GM04503 (cell line): ENCODE measurements at places on chromosomes 3 and 15.

GRCh38 chr15:75327491-75327890 lies 8.4 kb upstream of the COMMD4 start:
- no peak for DNase-seq

DNA sequence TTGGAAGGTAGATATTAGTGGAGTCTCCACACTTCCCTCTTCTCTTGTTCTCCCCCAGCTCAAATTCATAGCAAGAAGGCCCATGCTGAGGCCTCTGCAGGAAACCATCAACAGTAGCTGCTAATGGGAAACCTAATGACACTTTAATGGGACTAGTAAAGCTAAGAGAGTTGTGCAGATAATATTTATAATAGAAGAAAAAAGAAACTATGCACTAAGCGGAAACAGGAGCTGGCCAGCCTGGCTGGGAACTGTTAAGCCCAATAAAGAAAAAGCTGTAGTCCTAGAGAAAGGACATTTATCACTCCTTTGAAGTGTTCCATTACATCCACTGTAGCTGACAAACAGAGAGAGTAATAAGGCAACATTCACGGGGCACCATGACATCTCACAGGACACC lies 229.6 kb downstream of the IGSF11 start:
- no peak for DNase-seq

DNA sequence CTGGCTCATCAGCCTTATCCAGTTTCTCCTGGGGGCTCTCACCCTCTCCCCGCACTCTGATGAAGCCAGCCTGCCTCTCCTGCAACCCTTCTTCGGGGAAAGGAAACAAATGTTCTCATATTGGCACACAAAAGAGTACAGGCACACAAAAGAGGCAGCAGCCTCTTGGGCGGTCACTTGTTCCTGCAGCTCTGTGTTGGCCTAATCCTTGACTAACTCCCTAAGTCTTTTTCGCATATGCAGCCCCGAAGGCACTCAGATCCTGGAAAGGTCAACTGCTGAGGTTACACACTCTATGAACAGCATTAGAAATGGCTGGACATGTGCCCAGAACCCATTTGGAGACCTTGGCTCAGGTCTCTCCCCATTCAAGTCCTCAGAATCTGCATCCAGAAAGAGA lies 7.4 kb upstream of the CAMP start:
- DNase-seq = no peak

DNA sequence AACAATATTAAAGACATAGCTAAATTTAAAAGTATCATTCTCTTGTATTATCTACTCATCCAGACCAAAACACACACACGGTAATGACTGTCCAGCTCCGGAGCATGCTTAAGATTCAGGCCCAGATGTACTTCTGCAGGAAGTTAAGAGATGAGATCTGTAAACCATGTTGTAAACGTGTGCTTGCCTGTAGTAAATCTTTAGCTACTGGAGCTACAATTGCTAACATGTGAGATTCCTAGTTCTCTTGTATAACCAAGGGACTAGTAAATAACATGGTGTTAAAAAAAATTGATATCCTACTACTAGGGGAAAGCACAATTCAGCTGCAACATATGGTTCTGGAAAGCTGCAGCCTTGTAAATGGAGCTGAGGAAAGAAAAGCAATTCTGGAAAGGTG lies 651.7 kb upstream of the CCDC54 start:
- DNase-seq = no peak

DNA sequence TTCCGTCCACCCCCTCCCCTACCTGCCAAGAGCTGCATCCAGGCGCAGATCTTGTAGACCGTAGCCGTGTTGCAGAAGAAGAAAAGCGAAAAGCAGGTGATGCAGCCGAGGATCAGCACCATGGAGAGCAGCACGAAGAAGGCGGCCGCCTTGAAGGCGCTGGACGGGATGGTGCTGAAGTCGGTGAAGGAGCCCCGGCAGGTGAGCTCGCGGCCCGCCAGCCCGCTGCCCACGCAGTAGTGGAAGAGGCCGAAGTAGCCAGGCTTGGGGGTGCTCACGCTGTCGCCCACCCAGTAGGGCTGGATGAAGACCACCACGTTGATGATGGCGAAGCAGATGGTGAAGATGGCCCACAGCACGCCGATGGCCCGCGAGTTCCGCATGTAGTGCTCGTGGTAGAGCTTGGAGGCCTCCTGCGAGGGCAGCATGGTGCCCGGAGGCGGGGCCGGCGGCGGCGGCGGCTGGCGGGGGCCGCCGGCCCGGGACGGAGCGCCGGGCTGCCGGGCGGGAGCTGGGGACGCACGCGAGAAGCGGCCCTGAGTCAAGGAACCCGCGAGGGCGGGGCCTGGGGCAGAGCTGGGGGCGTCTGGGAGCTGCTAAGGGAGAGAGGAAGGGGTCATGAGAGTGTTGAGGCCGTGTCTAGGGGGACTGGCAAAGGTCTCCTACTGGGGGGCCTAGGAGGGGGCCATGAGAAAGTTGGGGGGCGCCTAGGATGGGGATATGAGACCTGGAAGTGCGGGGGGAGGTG lies 1.2 kb downstream of the LHFPL4 start:
- no peak for DNase-seq

DNA sequence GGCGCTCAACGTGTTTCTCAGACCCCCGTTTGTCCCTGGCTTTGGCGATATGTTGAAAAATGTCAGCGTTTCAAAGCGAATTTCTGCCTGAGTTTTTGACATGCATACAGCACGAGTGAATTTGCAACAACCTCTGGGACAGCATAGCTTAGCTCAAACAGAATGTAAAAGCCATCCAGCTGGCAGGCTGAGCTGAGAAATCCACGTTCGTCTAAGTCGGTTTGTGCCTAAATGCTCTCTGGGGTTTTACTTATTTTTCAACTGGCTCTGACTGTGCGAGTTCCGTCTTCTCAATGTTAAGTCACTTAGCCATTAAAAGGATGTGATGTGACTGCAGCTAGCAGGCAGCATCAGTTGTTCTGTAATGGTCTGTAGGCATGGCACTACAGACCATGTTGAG lies 243.5 kb upstream of the SLCO3A1 start:
- no peak for DNase-seq

DNA sequence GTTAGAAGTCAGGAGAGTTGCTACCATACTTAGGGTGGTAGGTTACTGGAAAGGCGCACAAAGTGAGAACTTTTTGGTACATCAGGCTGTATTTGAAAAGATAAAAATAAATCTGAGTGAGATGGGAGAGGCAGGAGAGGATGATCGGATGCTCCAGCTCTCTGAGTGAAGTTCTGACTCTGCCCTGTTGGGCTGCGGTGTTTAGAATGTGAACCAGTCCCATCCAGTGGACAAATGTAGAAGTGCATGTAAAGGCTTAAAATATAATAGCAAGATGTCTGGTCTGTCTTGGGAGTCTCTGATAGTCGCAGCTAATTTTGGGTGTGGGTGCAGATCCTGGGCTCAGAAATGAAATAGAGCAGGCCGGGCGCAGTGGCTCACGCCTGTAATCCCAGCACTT lies 30.4 kb downstream of the ACKR2 start:
- DNase-seq = no peak

DNA sequence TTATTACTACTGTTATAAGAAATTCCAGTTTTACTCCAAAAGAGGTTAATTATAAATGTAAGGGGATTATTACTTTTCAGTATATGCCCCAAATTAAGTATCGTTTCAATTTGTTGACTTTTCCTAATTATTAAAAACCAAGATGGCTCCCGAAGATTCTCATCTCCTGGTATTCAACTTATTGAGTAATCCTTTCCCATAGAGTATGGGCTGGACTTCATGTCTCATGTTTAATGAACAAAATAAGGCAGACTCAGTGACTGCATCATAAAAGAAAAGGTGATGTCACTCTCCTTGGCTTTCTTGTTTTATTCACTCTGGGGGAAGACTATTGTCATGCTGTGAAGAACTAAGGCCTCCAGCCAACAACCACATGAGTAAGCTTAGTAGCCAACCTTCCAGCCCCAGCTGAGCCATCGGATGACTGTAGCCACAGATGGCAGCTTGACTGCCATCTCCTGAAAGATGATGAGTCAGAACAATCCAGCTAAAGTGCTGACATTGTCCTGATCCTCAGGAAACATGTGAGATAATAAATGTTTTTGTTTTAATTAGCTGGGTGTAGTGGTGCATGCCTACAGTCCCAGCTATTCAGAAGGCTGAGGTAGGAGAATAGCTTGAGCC lies 17.3 kb downstream of the IGF2BP2 start:
- DNase-seq = peak; percentile 61
